ENCODE measurements at places on chromosomes 7 and 10. TPM values are rescaled to one million over a fixed set of nuclear protein-coding genes. Genes with fewer than 3 reads are reported as not detected.
A peak's percentile ranks its signal among the peaks of the same experiment; 100 is the strongest.

- DNase-seq: no peak
Observed at GRCh38 chr7:145252031-145252430, 416.2 kb upstream of the TPK1 start.

The TDRD1 gene
- not detected for total RNA-seq

DNA sequence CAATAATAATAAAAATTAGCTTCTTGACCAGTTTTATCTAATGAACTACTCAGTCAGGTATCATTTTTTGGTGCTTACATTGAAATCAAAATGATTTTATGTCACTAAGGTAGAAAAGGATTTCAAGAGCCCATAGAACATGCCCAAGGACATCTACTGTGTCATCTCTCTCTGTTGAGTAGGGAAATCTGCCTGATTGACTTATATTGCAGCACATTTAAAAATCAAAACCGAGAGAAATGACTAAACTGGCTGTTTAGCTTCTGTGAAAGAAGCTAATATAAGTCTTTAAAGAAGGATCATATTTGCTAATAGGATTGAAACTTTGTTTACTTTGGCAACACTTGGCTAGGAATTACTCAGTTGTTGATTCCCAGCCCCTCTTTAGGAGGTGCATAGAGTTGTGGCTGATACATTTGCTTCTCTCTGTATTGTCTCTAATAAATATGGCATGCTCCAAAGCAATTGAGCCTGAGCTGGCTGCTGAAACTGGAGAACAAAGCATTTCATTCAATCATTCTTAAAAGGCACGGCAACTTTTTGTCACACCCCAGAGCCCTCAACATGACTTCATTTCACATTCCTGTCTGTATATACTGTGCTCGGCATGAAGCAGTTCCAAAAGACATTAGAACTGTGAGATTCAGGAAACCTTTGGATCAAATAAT is 1096.9 kb upstream of the POT1 start:
- no peak for DNase-seq

DNA sequence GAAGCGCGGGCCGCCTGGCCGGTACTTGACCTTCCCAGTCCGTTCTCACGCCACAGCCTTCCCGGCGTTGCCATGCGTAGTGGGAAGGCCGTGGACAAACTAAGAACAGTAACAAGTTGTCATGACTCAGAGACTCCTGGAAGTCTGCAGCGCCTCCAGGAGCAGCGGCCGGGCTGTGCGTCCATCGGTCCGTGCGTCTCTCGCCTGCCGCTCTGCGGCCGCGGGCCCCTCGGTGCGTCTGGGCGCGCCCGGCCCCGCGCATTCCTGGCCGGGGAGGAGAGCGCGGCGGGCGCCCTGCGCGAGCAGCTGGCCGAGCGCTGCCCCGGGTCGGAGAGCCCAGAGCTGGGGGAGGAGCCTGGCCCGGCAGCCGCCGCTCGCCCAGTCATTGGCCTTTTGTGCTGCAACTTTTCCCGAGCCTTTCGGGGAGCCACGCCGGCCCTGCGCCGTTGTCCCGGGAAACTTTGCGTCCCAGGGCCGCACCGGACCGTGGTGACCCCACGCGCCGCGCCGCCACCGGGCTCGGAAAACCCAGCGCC is 123.7 kb downstream of the TACC2 start:
- peak; percentile 91 for DNase-seq

- no peak for DNase-seq
Observed at GRCh38 chr10:71783917-71784678, 10.8 kb upstream of the VSIR start.

- no peak for DNase-seq
Observed at GRCh38 chr10:122078326-122078725, 89.4 kb downstream of the TACC2 start.

The LRIT1 gene
- not detected for total RNA-seq

The SPDYE2 gene
- total RNA-seq: not detected

DNA sequence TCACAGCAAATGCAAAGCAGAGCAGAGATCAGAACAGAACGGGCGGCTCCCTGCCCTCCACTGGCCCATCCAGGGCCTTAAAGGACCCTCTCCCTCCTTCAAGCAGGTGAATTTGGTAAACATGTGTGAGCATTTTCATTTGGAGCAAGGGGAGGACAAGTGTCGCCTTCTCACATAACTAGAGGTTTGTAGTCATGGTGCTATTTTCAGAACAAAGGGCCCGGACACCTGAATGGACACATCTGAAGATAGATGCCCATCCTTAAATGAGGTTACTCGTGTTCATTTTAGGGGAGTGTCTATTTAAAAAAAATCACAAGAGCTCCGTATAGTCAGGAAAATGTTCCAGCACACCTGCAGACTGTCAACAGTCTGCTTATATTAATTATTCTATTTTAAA is 153.8 kb downstream of the PRKCQ start:
- no peak for DNase-seq

- no peak for DNase-seq
Observed at GRCh38 chr7:51757960-51758359, 441.4 kb upstream of the COBL start.

DNA sequence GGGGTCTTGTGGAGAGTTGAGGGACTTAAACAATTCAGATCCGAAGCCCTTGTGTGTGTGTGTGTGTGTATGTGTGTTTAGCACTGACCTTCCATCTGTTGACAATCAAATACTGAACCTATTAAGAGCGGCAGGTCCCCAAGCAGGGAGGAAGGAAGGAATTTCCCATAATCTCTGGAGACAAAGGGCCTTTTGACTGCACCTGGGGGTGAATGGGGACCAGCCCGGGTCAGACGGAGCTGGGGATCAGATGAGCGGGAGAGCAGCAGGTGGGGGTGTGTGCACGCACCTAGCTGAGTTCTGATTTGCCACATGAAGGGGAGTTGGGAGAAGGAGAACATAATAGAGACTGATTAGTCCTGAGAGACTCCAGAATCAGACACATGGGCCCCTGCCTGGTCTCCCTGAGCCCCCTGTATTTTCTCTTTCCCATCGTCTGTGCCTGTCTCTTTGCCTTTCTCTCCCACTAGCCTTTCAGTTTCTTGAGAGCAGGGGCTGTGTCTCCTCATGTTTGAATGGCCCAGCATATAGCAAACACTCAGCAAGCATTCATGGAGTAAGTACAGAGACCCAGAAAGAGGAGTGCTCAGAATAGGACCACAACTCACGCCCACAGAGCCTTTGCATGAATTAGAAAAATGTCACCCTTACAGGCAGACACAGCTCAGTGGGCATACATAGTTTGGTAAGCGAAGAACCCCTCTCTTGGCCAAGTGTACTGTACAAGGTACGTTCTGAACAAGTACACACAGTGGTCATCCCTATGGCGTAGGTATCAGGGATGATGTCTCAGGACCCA is 288.3 kb upstream of the HABP2 start:
- no peak for DNase-seq

DNA sequence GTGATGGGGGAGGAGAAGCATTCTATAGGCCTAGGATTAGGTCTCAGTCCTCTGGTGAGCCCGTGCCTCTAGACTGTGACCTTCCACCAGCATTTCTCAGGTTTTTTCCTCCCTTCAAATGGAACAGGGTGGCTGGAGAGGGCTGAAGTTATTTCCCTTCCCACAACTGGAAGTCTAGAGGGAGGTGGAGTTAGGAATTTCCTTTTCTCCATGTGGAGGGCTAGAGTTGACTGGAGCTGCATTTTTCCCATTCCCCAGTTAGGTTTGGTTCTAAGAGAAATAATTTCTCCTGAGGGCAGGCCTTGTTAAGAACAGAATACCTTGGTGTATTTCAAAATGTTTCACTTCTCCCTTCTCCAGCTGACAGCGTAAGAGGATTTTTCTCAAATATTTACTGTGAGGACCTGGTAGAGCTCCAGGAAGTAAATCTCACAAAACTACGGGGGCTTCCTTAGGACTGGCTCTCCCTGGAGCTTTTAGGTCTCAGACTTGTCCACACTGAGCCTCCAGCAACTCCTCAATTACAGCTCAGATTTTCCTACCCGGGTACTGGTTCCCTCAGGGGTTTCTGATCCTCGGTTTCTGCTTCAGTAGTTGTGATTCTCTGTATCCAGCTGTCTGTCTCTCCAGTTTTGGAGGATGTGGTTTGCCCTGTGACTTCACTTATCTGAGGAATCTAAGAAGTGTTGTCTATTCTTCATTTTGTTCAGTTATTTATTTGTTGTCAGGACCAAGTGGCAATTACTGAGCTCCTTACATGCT is 6.0 kb upstream of the REEP3 start:
- DNase-seq: no peak

The GIMAP4 gene
- 63.4 TPM for total RNA-seq

DNA sequence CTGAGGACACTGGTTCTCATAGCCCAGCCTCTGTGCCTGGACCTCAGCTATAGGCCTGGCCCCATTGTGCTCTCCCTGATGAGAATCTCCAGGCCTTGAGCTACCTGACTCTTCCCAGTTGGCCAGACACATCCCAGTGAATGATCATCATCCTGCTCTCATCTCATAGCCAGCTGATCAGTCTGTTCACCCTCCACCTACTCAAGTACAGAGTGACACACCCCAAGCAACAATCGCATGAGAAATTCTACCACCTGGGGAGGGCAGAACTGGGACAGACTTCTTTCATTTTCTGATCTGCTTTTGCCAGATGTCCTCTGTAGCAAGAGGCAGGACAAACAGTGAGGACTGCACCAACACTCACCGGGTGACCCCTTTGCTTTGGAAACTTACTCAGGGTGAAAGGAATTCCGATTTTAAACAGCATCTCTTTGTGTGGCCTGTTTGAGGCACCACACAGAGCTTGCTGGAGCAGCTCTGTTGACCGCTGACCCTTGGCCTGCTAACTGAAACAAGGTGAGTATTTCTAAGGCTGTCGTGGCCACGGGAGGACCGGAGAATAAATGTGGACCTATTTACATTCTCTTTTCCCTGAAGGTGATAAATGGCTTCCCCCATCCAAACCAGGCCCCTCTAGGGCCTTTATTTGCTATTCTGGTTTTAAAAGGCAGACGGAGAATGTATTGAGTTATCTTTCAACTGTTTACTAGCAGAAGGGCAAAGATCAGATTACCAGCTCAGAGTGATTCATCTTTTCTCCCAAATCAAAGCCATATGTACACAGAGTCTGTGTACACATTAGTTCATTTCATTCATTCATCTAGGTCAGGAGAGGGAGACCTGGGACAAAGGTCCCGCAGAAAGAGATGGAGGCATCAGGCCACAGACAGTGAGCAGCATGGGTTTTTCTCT is 181.4 kb upstream of the TNS3 start:
- DNase-seq: no peak

The RAB18 gene
- 42.1 TPM for total RNA-seq

The TCERG1L gene
- total RNA-seq: not detected

DNA sequence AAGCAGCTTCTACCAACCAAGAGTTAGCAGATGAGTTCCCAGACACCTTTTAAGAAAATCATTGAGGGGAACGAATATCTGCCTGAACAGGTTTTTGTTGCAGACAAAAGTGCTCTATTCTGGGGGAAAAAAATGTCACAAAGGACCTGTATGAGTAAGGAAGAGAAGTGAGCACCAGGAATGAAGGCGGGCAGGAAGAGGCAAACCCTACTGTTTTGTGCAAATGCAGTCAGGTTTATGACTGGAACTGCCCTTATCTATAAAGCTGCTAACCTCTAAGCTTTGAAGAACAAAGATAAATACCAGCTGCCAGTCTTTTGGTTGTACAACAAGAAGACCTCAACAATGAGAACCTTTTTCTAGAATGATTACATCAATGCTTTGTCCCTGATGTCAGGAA is 292.4 kb upstream of the SP4 start:
- DNase-seq: no peak

The SLC16A9 gene
- not detected for total RNA-seq

DNA sequence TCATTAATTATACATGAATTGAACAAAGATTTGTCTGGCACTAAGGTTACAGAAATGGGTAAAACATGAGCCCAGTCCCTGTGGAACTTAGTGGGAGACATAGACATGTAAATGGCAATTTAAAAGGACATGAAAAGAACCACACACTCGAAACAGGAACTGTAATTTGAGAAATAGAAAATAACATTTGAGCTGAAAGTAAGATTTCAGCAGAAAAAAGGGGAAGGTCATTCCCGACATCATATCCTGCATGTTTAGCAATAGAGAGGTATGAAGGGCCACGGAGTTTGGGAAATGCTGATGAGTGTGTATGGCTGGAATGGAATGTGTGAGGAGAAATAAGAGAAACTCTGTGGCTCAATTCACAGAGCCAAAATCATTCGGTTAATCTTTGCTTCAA is 175.4 kb upstream of the AHR start:
- no peak for DNase-seq
